Activated naive CD8-positive, alpha-beta T cell treated with anti-CD3 and anti-CD28 coated beads, Interleukin-2, amount 10 ng/mL, durations not matched to agents 7 days and 5 days (primary cell): ENCODE measurements at places on chromosomes 1 and 21. TPM values are rescaled to one million over a fixed set of nuclear protein-coding genes. Genes with fewer than 3 reads are reported as not detected.

DNA sequence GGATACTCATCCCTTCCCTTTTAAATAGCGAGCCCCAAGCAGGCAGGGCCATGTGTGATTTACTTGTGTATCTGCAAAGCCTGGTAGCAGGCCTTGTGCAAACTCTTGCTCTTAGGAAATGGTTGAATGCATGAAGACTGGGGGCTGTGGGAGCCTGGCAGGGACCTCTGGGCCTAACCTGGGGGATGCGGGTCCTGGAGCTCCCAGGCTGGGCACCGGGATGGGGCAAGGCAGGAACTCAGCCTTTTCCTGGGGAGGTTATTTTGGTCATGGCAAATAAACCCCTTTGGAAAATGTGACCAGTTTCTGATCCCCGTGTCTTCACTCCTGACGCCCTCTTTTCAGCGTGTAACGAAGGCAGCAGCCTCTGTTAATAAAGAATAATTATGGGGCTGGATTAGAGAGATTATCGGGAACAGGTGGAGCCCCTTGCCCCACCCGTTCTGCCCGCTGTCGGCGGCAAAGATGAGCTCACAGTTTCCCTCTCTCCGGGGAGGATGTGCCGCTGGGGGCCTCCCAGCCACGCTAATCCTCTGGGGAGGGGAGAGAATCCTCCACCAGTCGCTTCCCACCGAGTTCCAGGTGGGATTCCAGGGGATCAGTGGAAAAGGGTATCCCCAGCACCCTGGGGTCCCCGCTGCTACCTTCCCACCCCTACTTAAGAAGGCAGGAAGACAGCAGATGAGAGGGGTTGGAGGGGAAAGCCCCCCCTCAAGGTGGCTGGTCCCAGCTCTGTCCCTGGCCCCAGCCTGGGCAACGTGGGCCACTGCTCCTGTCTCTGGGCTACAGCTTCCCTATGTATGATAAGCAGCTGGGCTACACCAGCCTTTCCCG lies 69.7 kb upstream of the WNT4 start:
- no peak for DNase-seq

MYOG gene
- not detected for total RNA-seq

- no peak for DNase-seq
These were observed 12.4 kb downstream of the SAMSN1 start for GRCh38 chr21:14533499-14534428.

NR0B2 gene
- not detected for total RNA-seq

DNA sequence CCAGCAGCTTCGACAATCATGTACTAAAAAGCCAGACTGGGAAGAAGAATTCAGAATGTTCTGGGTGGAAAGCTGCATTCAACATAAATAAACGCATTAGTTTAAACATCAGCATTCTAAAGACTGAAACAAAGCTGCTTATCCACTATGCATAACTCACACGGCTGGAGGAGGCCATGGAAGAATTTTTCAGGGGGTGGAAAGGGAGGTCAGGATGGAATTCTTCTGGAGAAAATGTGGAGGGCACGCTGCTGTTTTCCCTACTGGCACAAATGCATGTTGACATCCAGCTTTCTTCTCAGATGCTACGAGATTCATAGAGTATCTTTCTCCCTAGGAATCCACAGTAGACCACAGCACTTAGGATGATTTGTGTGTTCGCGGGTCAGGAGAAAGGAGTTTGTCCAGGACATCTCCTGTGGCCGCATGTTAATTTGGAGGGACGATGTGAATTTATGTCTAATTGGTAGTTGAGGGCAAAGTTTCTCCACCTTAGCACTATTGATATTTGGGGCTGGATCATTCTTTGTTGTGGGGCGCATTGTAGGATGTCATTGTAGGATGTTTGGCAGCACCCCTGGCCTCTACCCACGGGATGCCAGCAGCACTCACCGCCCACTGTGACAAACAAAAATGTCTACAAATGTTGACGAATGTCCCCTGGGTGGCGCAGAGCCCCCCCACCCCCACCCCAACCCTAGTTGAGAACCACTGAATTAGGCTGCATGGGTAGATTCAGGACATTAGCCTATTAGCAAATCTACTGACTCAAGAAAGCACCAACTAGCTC lies 86.5 kb upstream of the KAZN start:
- DNase-seq: no peak

GRCh38 chr1:59516881-59517280 lies 220.0 kb downstream of the FGGY start:
- DNase-seq: no peak

DNA sequence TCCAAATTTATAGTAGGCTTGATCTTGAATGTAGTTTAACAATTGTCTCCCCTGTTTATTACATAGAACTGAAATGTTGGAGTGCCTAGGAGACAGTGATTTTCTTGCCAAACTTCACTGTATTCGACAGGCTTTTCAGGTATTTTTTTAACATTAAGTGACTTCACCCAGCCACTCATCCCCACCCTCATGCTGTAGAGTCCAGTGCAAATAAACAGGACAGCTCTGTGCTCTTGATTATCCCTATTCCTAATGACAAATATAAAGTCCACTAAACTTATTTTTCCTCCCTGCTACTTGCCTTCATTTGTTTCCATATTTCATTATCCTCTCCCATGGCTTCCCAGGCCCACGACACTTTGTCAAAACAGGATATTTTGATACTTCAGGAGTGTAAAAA lies 29.2 kb upstream of the NEXN start:
- no peak for DNase-seq

ADAMTSL4 gene
- 0.30 TPM for total RNA-seq

GRCh38 chr1:222757646-222758268 lies 20.8 kb downstream of the FAM177B start:
- no peak for DNase-seq

PTPN22 gene
- 82.9 TPM for total RNA-seq

DNA sequence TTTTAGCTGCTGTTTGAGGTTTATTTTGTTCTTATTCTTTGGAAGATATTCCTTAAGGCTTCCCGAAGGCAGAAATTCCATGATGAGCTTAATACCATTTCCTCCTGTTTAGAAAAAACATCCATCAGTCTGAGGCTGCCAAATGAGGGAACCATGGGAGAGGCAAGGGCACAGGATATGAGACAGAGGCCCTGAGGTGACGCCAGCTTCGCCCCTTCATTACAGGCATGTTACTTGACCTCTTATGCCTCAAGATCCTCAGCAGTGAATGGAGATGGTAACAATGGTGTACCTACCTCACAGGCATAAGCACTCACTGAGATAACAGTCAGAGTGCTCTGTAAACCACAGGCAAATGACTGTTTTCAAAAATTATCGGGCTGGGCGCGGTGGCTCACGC lies 93.6 kb downstream of the RAVER2 start:
- DNase-seq: no peak

PLA2G2A gene
- total RNA-seq: not detected

GPR3 gene
- total RNA-seq: 0.43 TPM

- DNase-seq: no peak
These were observed 113.0 kb upstream of the NR5A2 start for GRCh38 chr1:199914546-199914945.

- no peak for DNase-seq
These were observed 34.8 kb upstream of the TENT5C start for GRCh38 chr1:117570988-117571409.

RCSD1 gene
- 131 TPM for total RNA-seq

DNA sequence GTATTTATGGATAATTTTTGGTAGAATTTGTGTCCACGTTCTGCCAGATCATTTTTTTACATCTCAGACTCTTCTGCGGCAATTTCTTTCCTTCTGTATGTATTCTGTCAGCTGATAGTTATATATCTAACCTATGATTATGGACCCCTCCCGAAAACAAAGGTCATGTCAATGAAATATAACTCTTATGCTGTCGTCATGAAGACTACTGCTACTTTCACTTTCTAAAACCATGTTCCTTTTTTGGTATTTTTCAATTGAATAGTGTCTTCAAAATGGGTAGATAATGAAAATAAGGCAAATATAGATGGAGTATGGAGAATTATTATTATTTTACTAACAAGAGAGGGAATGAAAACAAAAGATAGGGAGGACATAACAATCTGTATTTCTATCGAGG lies 3.2 kb downstream of the ANGPTL1 start:
- DNase-seq: no peak

- DNase-seq: no peak
These were observed 31.9 kb downstream of the ZMYM1 start for GRCh38 chr1:35111106-35111505.

DNA sequence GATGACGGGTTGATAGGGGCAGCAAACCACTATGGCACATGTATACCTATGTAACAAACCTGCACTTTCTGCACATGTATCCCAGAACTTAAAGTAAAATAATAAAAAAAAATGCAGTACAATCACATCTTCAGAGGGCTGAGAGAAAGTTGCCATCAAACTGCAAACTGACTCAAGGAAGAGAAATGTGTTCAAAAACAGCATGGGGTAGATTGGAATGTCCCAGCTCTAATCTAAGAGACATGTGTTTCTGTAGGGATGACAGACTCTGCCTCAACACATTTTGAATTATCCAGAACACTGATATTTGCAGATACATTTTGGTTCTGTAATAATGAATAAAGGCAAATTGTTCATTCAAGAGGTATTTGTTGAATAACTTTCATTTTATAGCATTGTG lies 171.2 kb upstream of the RUNX1 start:
- no peak for DNase-seq

APP gene
- total RNA-seq: 18.8 TPM
